ENCODE measurements at places on chromosomes 5 and 9. TPM values are rescaled to one million over a fixed set of nuclear protein-coding genes. Genes with fewer than 3 reads are reported as not detected.

Gene TEX53
- not detected for total RNA-seq

- DNase-seq, result no peak
Measured at GRCh38 chr9:137323531-137324331, 21.7 kb upstream of the NRARP start.

DNA sequence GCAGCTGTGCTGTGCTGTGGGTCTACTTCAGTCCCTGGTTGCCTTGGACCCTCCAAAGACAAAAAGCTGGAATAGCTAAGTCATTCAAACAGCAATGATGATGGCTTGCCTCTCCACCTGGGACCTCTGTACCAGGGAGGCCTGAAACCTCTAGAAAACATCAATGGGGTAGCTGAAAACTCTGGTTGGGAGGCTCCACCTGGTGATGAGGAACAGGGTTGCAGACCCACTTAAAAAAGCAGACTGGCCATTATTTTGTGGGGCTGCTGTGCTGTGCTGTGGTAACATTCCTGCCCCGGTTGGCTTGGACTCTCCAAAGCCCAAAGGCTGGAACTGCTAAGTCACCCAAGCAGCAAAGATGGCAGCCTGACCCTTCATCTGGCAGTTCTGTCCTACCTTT, 839.3 kb upstream of the ARRDC3 start:
- DNase-seq, result peak; percentile 61

DNA sequence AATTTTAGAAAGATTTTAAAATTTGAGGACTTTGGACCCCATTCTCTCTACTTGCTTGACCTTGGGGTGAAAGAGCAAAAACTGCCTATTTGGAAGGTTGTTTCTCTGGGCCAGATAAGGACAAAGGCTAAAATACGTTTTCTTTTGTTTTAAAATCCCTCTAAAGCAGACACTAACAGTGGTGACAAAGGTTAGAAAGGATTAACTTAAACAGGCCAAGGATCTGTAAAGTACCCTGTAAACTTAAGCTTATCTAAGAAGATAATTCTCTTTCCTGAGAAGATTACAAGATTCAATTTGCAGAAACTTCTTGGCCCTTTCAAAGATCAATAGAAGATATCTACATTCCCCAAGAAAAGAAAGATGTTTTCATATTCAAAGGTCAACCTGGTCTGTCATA, 12.1 kb downstream of the TRPM6 start:
- no peak for DNase-seq

Gene PCDHB11
- 2.6 TPM for total RNA-seq

Gene PPP3R2
- total RNA-seq, result not detected

GRCh38 chr5:139392324-139392677, 2.6 kb upstream of the MZB1 start:
- DNase-seq, result no peak

DNA sequence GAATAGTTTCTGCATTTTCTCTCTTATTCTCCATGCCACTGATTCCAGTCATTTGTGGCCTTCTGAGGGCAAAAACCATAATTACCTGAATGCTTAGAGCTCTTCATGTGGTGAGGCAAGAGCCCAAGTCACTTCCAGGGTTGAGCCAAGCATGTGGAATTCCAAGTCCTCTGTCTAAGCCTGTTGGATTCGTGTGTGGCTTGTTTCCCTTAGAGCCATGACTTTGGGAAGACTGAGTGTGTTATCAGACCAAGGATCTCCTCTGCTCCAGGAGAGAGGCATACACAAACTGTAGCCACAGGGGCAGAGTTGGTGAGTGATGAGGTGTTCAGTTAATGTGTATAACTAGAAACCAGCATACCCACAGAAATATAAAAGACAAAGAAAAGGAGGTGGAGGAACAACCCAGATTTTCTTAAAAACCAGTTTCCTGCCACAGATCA, 27.1 kb downstream of the SLC22A5 start:
- no peak for DNase-seq

DNA sequence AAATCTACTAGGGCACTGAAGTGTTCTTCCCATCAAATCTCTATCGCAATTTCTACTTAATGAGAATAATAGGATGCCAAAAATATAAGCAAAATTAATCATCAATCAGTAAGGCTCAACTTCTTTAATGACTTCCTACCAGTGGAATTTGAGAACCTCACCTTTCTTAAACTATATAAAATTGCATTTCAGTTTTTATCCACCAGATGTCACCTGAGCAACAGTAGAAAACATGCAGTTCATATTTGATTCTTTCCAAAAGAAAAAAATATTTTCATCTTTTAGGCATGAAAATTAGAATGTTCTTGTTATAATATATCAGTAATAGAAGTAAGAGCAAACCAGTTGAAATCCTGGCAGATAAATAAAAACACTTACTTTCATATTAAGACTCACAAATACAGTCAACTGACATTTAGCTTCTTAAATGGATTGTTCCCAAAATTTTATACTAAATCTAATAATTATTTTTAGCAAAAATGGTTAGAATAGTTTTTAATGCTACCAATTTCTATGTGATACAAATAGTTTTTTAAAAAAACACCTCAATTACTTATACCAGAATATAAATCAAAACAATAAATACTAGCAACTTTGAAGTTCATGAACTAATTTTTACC, 13.4 kb upstream of the CCDC112 start:
- no peak for DNase-seq

DNA sequence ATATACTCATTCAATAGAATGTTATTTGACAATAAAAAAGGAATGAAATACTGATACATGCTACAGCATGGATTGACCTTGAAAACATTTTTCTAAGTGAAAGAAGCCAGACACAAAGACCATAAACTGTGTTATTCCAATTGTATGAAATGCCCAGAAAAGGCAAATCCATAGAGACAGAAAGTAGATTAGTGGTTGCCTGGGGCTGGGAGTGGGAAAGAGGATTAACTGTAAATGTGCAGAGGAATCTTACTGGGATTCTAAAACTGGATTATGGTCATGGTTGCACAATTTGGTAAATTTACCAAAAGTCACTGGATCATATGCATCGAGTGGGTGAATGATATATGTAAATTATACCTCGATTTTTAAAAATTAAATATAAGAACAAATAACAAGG, 88.1 kb downstream of the GLIS3 start:
- no peak for DNase-seq

DNA sequence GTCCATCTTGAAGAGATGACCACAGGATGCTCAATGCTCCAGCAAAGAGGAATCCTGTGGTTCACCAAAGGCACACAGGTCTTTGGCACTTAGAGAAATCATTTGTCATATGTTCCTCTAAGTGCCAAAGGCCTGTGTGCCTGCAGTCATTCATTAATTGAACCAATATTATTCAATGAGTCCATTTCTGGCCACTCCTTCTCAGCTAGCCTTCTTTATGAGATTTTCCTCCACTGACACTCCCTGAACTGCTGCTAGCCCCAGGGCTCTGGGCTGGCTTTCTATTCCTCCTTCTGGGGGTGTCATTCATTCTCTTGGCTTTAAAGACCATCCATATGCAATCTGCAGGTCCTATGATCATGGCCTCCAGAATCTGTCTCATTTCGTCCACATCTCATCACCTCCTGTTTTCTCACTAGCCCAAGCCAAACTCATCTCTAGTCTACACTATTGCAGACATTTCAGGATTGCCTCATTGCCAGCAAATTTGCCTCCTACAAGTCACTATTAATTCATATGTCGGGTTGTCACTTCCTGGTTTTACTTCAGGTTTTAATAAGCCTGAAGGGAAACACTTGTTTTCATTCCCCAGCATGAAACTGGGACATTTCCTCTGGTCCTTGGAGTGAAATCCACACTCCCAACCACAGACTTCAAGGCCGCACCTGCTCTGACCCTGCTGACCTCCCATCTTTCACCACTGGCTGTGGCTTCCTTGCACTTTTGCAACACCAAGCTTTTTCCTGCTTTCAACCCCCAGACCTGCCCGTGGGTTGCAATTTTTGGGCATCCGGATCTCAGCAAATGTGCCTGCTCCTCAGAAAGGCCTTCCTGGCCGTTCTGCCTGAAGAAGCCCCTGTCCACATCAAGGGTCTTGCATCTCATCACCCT, 35.1 kb downstream of the KCNIP1 start:
- peak; percentile 24 for DNase-seq

Gene ZBTB34
- total RNA-seq, result 24.9 TPM

GRCh38 chr9:93597871-93598646, 21.7 kb downstream of the PHF2 start:
- peak; percentile 47 for DNase-seq

GRCh38 chr9:105168870-105169319, 75.6 kb upstream of the SLC44A1 start:
- no peak for DNase-seq

DNA sequence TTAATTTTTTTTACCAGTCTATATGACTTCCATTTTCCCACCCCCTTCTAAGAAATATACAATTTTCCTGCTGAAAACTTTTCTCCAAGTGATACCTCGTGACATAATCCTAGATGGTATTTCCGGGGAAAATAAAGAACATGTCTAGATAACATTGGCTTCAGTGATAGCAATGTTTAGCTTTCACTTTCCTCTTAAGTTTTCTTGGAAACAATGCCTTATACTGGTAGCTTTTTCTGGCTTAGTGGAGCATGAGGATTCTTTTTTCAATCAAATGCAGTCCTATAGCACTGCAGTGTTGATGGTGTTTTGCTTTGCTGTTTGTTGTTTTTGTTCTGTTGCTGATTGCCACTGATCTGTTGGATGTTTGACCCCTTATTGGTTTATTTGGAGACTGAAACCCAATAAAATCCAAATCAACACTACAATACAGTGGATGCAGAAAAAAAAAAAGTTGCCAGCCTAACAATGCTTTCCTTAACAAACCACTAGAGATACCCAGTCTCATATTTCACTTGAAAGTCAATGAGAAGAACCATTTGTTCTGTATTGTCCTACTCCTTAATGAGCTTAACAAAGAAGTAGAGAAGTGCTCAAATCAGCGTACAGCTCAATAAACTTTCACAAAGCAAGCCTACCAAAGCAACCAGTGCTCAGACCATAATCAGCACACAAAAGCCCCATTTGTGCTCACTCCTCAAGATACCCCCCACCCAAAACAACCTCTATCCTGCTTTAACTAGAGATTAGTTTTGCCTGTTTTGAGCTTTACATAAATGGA, 74.2 kb upstream of the GRAMD2B start:
- DNase-seq, result no peak

DNA sequence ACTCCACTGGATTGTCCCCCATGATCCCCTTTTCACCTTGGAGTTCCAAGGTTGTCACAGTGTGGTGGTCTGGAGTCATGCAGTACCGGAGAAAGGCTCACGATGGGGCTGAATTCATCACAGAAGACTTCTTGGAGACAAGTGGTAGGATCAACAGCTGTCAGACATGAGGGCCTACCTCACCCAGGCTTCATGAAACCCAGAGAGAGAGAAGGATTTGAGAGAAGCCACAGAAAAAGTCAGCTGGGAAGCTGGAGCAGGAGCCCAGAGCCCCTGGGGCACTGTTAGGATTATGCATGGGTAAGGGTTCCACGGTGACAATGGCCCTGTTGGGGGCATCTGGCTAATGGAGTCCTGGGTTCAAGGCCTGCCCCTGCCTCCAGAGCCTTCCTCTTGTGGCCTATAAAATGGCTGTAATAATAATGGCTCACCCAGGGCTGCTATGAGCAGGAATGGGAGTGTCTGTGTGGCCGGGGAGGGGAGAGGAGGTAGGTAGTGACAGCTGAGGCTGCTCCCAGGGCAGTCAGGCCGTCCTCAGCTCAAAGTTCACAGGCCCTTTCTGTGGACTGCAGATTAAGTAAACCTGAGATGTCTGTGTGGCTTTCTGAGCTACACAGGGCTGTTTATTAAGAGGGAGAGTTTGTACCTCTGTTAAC, 910 bp downstream of the TRIM14 start:
- peak; percentile 64 for DNase-seq

Gene LCN1
- not detected for total RNA-seq

Gene LRRTM2
- not detected for total RNA-seq

Gene KLF9
- 0.09 TPM for total RNA-seq

Gene NRG2
- total RNA-seq, result 10.8 TPM

Gene C5orf52
- total RNA-seq, result not detected

DNA sequence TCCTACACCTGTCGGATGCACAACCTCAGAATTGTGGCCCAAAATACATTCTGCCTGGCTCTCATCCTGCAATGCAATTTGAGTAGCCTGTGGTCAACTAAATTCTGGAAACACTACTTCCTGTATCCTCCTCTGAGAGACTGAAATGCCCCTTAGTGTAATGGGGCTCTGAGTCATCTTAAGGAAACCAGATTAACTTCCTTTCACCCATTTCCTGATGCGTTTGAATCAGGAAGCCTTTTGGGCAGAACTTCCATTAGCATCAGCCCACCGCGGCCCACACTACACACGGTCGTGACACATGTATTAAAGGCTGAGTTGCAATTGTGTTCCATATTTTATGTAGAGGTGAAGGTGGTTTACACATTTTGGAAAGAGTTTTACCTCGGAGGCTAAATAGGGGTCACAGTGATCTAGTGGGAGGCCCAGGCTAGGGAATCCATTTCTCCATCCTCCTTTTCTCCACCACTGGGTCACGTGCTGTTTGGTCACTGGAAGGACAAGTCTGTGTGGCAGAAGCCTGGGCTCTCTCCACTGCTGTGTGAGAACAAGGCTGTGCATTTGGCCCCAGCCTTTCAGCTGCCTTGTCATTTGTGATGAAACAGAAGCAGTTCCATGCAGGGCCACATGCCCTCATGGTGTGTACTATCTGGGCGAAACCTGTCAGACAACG, 55.9 kb downstream of the DAP start:
- DNase-seq, result no peak

DNA sequence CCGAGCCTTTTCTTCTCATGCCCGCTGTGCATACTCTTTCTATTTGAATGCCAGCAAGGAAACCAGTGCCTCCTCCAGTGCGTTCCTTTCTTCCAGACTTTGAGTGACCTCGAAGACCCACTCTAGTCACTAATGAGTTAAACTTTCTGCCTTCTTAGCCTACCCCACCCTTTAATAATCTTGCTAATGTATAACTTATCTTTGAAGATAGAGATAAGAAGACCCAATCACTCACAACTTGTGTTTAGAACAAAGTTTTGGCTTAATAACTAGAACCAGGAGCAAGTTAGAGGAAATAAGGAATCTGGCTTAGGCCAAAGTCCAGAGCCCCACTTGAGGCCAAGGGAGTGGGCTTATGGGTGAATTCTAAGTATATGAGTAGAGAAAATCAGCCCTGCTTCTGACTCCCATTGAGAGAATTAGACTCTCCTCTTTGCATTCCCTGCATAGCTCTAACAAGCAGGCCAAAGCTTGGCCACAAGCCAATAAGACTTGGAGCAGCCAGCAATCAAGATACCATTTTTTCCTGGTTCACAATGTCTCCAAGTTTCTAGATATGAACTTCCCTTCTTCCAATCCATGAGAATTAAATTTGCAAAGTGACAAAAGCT, 181.5 kb upstream of the PIK3R1 start:
- DNase-seq, result no peak

Data from endodermal cell (in vitro differentiated cells).